Stimulated activated CD4-positive, alpha-beta T cell treated with anti-CD3 and anti-CD28 coated beads, Interleukin-1b, Interleukin-23, amount 100 ng/mL, for 24 hours (primary cell): ENCODE measurements at places on chromosomes 4 and X.

GRCh38 chr4:20273793-20274192, 22.1 kb downstream of the SLIT2 start:
- no peak for DNase-seq

GRCh38 chr4:125266901-125267604, 47.7 kb upstream of the FAT4 start:
- no peak for DNase-seq

DNA sequence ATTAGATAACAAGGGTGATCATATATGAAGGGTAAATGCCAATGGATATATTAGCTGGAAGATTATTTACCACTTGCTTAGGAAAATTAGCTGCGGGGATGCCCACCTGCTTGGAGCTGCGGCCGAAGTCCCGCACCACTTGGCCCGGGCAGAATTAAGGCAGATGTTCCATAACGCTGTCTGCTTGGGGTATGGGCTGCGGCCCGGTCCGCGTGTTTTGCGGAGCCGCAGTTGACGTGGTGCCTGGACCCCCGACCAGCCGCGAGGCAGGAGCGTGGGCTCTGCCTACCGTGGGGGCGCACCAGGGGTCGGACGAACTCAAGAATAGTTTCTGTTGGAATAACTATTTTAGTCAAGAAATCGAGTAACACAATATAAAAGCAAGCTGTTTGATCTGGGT, 235.2 kb downstream of the CPXCR1 start:
- DNase-seq, result no peak

GRCh38 chr4:84680956-84681355, 98.0 kb downstream of the CDS1 start:
- DNase-seq, result no peak

GRCh38 chrX:53249408-53250042, 24.5 kb upstream of the KDM5C start:
- DNase-seq, result no peak

GRCh38 chrX:113906168-113906567, 677.7 kb upstream of the HTR2C start:
- no peak for DNase-seq

GRCh38 chr4:1321486-1321885, 25.5 kb upstream of the UVSSA start:
- DNase-seq, result no peak

DNA sequence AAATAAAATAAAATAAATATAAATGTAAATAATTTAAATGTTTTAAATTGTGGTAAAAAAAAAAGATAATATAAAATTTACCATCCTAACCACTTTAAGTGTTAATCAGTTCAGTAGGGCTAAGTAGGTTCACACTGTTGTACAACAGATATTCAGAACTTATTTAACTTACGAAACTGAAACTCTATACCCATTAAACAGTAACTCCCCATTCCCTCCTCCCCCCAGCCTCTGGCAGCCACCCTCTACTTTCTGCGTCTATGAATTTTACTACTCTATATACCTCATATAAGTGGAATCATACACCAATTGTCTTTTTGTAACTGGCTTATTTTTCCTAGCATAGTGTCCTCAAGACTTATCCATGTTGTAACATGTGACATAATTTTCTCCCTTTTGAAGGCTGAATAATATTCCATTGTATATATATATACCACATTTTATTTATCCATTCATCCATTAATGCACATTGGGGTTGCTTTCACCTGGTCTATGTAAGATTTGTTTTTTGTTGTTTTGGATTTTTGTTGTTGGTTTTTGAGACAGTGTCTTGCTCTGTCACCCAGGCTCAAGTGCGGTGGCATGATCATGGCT, 32.5 kb upstream of the ELF2 start:
- DNase-seq, result no peak

DNA sequence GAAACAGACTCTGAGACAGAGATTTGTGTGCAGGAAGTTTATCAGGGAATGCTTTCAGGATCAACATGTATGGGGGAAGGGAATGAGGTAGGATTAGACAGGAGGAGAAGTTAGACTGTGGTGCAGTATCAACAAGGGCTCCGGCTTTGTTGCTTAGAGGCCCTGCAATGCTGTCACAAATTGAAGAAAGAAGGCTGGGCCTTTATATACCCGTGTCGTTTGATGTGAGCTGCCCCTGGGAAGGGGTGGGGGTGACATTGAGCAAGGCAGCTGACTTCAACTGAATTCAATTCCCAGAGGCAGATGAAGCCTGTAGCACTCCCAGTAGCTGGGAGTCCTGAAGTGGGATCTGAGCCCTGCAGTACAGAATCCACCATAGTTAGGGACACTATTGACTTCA, 29.5 kb upstream of the USP9X start:
- no peak for DNase-seq

DNA sequence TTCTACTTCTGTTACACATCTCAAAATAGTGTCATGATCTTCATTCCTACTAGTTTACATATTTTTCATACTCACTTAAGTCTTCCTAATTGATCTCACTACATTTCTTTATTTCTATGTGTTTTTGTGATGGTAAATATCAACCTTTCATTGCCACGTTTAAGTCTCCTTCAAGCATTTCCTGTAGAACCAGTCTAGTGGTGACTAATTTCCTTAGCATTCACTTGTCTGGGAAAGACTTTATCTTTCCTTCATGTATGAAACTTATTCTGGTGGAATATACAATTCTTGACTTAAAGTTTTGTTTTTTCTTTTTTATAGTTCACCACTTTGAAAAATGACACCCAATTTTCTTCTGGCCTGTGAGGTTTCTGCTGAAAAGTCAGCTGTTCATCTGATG, 181.4 kb upstream of the NEIL3 start:
- DNase-seq, result no peak

GRCh38 chr4:89022426-89023128, 34.4 kb downstream of the FAM13A start:
- no peak for DNase-seq

- DNase-seq, result no peak
These were observed 1011.7 kb upstream of the PCDH7 start for GRCh38 chr4:29708473-29708872.

DNA sequence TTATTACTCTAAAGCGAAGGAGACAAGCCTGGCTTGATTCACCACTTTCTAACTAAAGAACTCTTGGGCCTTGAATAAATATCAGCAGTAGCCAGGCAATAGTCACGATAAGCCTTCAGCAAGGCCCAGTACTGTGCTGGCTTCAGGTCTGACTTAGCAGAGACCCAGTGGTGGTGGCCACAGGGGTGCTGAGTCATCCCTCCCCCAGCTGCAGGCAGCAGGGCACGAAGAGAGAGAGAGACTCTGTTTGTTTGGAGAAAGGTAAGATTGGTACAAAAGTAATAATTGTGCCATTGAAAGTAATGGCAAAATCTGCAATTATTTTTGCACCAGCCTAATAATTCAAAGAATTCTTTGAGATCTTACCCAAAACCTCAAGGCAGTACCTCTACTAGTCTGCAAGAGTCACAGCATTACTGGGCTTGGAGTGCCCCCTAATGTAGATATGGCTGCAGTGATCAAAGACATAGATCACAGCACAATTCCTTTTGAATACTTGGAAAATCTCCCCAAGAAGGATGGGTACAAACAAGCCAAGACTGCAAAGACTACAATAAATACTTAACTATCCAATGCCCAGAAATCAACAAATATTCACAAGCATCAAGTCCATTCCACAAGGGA, 159.5 kb upstream of the USP38 start:
- DNase-seq, result no peak

DNA sequence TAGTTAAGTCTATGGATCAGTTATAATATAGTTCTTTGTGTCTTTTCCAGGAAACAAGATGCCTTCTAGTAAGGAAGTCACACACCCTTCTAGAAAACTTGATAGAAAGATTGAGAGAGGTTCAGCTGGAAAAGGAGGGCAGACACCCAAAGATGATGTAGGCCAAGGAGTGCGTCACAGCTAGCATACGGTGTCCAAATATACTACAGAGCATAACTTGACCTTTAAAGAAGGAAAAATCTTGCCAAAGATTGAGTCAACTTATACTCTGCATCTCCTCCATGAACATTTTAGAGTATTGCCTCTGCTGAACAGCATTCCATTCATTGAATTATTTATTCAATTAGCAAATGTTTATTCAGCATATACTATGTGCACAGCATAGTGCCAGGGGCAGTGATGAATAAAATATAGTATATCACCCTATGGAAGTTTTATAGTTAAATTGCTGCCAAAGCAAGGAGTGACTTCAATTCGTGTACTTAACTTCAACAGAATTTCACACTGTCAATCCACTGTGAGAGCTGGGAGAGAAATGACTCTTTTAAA, 51.9 kb upstream of the SLC6A14 start:
- no peak for DNase-seq

- DNase-seq, result no peak
These were observed 14.5 kb downstream of the CMC4 start for GRCh38 chrX:155056471-155056870.

DNA sequence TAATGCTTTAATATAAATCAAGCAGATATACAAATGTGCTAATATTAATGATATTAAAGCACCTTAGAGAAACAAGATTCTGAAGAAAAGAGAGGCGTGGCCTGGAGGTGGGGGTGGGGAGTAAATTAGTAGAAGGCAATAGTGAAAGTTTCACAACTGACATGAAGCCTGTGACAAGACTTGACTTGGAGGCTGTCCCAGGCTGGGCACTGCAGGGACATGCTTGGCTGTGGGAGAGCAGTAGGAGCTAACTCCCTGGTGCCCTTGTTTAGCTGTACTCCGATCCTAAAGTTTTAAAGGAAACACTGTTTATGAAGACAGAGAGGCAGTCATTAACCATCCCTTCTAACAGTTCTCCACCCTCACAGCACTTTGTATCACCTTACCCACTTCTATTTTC, 239.0 kb upstream of the MAB21L2 start:
- no peak for DNase-seq

DNA sequence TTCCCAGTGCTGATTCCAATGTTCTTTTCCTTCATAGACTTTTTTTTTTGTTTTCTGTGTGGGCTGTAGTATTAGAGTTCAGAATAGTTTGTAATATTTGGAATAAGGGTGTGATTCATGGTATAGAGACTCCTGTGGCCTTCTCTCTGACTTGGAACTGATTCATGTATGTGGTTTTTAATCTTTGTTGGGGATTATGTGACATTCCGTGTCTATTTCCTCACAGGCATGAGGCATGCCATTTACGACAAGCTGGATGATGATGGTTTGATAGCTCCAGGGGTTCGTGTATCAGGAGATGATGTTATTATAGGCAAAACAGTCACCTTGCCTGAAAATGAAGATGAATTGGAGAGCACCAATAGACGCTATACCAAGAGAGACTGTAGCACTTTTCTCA, 44.4 kb downstream of the POLR2B start:
- DNase-seq, result no peak

DNA sequence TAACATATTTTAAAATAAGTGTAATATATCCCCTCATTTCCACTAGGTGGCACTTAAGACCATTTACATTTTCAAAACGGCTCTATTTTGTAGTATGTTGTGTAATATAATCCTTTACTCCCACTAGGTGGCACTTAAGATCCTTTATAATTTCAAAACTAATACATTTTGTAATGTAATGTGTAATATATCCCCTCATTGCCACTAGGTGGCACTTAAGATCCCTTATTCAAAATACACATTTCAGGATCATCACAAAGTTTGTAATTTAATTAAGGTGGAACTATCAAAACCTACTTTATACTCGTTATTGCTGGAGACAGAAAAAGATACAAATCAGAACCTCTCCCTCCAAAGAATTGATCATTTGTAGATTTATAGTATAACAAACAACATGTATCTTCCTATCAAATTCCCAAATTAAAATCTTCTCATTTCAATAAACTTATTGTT, 132.5 kb downstream of the ARHGAP6 start:
- DNase-seq, result no peak

GRCh38 chr4:102693262-102693850, 67.4 kb downstream of the MANBA start:
- no peak for DNase-seq

DNA sequence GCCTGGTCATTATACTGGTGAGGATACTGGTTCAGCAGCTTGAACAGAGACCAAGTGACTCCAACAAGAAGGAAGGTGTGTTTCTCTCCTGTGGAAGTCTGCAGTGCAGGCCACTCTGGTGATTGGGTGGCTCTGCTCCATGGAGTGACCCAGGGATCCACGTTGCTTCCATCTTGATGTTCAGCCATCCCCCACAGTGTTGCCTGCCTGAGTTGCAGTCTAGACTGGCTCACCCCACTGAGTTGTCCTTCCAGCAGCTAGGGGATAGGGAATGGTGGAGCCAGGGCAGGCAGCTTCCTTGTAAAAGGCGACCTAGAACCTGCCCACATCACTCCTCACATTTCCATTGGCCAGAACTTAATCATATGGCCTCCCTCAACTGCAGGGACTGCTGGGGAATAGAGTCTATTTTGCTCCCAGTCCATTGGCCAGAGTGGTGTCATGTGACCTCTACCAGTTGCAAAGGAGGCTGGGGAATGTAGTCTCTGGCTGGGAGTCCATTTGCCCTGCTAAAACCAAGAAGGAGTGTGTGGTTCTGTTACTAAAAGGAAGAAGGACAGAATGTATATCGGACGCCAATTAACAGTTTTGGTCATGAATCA, 8.0 kb downstream of the MAN2B2 start:
- no peak for DNase-seq

DNA sequence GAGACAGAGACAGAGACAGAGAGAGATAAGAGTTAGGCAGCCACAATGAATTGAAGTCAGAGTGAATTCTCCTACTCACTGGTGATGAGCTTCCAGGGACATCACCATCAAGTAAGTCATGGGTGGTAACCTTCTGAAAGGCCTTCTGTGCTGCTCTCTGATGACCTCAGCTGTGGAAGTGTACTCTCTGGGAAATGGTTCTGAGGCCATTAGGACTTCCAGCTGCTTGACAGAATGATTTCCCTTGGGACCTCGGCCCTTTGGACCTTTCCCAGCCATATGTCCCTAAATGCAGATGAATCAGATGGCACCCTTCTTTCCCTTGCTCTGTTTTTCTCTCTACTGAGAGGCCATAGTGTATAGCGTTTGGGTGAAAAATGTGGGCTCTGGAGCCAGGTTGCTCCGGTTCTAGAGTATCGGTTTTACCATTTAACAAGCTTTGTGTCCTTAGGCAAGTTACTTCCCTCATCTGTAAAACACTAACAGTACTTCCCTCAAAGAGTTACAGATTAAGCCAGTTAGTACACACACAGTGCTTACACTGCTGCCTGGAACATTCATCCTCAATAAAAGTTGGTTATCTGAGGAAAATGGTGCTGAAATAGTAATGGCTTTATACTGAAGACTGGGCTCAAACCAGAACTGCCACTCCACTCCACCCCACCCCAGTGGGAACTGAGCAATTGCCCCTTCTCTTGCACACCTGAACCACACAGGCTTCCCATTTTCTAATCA, 7.6 kb downstream of the SEPTIN11 start:
- DNase-seq, result no peak

GRCh38 chr4:130393642-130394041, 1297.7 kb downstream of the C4orf33 start:
- DNase-seq, result no peak

- DNase-seq, result no peak
These were observed 28.4 kb downstream of the GAGE1 start for GRCh38 chrX:49627086-49627777.

GRCh38 chr4:42136371-42136770, 16.1 kb downstream of the BEND4 start:
- DNase-seq, result no peak
